Frontal cortex (tissue), 4 donors: ENCODE measurements at places on chromosomes 12 and 14.

DNA sequence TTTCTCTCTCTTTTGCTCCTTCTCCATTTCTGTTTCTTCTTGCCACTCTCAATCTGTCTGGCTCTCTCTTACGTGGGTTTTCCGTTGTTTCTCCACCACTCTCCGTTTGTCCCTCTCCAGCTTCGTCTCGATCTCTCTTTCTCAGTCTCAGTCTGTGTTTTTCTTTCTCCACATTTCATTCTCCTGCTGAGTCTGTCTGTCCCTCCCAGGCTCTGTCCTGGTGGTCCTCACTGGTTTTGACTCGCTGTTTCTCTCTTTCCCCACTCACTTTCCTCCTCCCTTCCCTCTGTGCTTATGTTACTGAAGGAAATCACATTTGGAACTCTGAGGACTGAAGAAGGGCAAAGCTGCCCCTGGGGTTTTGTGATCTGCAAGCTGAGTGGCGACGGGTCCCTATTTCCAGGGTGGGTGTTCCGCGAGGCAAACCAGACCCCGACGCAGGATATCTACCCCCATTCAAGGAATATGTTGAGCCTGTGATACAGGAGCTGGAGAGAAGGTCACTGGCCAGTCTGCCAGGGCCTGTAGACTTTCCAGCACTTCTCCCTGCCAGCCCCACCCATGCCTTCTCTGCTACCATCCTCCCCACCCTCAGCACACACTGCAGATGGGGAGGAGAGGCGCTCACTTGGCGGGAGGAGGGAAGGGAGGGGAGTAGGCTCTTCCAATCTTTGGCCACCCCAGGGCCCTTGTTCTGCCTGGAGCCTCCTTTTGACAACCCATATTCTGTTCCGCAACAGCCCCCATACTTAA lies 102.7 kb upstream of the MAP1LC3B2 start:
- no peak for DNase-seq

DNA sequence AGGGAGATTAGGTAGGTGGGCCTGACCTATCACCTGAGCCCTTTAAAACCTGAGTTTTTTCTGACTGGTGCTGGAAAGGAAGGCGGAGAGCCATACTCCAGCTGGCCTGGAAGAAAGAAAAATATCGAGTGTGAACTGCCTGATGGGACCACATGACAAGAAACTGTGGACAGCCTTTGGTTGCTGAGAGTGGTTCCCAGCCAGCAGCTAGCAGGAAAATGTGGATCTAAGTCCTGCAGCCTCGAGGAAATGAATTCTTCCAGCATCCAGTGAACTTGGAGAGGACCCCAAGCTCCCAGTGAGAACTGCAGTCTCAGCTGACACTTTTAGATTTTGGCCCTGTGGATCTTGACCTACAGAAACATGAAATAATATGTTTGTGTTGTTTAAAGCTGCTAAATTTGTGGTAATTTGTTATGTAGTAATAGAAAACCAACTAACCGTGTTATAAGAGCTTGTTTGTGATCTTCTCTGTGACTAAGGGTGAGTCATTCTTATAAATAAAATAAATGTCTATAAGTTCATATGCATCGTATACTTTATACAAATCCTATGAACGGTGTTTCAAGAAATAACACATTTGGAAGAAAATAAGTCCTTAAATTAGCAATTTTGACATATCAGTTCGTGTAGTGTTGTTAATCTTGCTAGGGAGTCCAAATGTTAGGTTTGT lies 359.6 kb downstream of the BMP4 start:
- no peak for DNase-seq

DNA sequence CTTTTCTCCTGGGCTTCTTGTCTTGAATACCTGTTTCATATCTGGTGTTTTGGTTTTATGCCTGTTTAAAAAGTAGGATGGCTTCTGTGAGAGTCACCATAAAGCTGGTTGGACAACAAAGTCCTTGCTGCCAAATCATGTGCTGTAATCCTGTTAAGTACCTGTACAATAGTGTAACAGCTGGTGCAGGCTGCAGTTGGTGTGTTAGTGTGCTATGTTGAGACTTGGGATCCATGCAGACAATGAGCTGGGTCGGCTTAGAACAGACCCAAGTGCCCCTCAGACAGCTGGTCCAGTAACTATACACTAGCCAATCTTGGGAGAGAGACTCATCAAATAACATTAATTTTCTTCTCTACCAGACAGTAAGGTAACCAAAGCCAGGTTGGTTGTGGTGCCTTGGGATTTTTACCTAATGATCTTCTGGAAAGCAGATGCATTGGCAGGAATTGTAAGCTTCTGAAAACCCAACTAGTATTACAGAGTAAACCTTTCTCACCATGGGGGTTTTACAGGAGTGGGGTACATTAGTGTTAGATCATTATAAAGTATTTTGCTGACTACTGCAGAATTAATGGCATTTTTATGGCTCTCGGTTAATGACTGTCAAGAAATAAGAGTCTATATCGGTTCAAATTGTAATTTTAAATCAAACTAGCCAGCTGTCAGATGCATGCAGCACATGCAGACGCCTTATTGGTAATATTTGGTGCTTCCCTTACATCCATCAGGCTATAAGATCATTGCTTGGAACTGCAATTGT lies 231.2 kb downstream of the PDZRN4 start:
- no peak for DNase-seq

- DNase-seq = no peak
Measured at GRCh38 chr12:119627019-119627643, 33.6 kb downstream of the TMEM233 start.

- no peak for DNase-seq
Measured at GRCh38 chr12:77599782-77600467, 230.8 kb upstream of the NAV3 start.

GRCh38 chr12:46926526-46926925 lies 100.7 kb upstream of the SLC38A4 start:
- DNase-seq = no peak

GRCh38 chr12:49673446-49674317 lies 33.5 kb downstream of the FMNL3 start:
- peak; percentile 69 for DNase-seq

GRCh38 chr12:15691388-15691787 lies 97.8 kb downstream of the EPS8 start:
- no peak for DNase-seq

DNA sequence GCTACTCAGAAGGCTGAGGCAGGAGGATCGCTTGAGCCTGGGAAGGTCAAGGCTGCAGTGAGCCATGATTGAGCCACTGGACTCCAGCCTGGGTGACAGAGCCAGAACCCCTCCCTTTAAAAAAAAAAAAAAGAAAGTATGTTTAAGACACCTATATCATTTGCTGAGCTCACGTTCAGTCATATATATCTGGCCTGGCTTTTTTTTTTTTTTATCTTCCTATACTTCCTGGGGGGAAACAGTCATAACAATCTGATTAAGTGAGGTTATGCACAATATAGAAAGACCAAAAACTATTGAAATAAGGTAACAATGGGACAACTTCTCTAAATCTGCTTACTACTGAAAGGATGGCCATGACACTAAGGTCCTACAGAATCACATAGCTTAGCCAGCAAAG lies 9.4 kb upstream of the ARID2 start:
- no peak for DNase-seq

- no peak for DNase-seq
Measured at GRCh38 chr12:12024911-12025682, 45.6 kb upstream of the BCL2L14 start.

DNA sequence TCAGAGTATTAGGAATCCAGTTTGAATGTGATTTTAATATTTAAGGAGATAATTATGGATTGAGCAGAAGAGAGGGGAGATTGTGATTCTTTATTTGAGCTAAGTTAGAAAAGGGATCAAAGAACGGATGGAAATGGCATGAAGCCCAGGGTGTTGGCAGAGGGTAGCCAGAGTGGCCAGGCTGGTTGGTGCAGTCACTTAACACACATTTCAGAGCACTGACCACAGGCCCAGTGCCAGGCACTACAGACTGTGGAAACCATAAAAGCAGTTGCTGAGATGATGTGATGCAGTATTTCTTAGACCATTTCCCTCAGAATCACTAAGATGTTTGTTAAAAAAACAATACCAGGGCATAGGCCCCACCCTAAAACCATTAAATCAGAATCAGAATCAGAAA lies 167.7 kb upstream of the AMIGO2 start:
- no peak for DNase-seq

- no peak for DNase-seq
Measured at GRCh38 chr12:66648033-66648735, 30.7 kb downstream of the GRIP1 start.

- DNase-seq = no peak
Measured at GRCh38 chr14:95488376-95489213, 27.9 kb downstream of the SYNE3 start.

GRCh38 chr12:22538311-22538710 lies 6.0 kb downstream of the C2CD5 start:
- DNase-seq = no peak

- DNase-seq = no peak
Measured at GRCh38 chr14:99722741-99723140, 38.6 kb downstream of the CYP46A1 start.
